ENCODE measurements at places on chromosomes 12 and 14.

DNA sequence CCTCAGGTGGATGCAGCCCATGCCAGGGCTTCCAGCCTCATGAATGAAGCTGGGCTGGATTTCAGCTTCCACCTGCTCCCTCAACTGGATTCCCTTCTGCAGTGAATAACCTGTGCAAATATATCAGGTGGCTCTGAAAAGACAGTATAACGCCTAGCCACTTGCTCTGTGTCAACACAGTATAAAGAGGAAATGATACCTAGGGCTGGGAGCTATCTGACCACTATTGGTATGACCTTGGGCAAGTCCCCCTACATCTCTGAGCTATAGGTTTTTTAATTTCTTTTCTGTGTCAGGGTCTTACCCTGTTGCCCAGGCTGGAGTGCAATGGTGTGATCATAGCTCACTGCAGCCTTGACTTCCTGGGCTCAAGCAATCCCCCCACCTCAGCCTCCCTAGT lies 19.8 kb downstream of the ISM2 start:
- no peak for DNase-seq

GRCh38 chr14:105473033-105473676 lies 1.5 kb upstream of the CRIP2 start:
- no peak for DNase-seq

- no peak for DNase-seq
Observed at GRCh38 chr12:26853303-26854030, 20.5 kb upstream of the ITPR2 start.

- DNase-seq = no peak
Observed at GRCh38 chr14:85088192-85088591, 441.8 kb upstream of the FLRT2 start.
